ENCODE measurements at places on chromosomes 2 and 18.

DNA sequence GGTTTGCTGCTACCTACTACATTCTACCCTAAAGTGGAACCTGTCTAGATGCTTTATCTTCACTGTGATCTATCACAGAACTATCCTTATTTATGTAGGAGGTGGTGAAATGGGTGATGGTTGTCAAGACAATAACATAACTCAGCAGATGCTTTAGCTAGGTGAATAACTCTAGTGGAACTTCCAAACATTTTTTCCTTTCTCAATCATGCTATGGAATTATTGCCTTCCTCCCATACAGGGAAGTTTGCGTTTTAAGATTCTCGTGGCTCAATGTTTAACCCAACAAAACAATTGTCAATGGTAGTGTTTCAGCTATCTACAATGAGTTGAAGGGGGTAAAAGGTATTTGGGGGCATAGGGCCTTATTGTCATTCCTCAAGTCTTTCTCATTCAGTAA lies 82.6 kb upstream of the GLI2 start:
- no peak for DNase-seq

- no peak for DNase-seq
These were observed 377.0 kb downstream of the DCC start for GRCh38 chr18:52716973-52717372.

DNA sequence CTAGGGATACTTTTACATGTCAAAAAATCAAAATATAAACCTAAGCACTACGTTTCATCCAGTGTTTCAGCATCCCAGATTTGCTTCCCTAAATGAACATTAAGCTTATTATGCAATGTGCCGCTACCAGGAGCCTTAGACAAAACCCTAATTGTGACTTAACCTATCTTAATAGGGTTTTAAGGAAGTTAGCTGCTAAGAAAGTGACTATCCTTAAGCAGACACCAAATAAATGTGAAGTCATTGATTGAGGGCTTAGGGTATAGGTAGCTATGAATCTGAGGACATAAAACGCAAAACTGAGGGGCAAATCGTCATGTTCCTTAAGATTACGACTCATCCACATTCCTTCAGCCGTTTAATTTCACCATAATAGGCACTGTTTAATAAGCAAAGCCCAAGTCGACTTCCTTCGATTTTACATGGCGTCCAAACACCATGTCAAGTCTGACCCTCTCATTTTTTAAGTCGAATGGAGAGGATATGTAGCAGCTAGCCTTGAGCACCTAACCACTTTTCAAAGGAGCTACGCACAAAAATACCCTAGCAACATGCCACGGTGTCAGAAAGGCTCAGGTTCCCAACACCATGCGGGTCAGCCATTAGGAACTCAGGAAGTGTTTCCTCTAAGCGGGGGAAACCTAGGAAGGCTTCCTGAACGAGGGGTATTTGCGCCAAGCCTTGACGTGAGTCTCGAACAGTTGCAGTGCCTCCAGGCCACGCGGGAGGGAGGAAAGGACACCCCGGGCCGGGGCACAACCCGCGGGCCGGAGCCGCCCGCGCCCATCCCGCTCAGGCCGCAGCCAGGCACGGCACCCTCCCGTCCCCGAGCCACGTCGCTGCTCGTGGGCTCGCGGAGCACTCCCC lies 1.0 kb downstream of the HDLBP start:
- no peak for DNase-seq

GRCh38 chr2:181076658-181077057 lies 96.3 kb downstream of the UBE2E3 start:
- no peak for DNase-seq
